ENCODE measurements at places on chromosomes 4 and X. TPM values are rescaled to one million over a fixed set of nuclear protein-coding genes. Genes with fewer than 3 reads are reported as not detected.

PNMA3 gene
- total RNA-seq: 1.8 TPM

PRSS12 gene
- total RNA-seq: not detected

BST1 gene
- 2.7 TPM for total RNA-seq

ZNF185 gene
- total RNA-seq: 1.6 TPM

METAP1 gene
- 50.8 TPM for total RNA-seq

TRIM75 gene
- total RNA-seq: not detected

WDR45 gene
- total RNA-seq: 80.4 TPM

IL3RA gene
- total RNA-seq: 6.9 TPM

UGT2B11 gene
- total RNA-seq: not detected

CLGN gene
- total RNA-seq: 47.0 TPM

PF4V1 gene
- total RNA-seq: not detected

CCSER1 gene
- total RNA-seq: 13.2 TPM

MAEA gene
- 49.5 TPM for total RNA-seq

MAGEA8 gene
- total RNA-seq: not detected

SLITRK4 gene
- total RNA-seq: 0.30 TPM

CENPE gene
- 0.85 TPM for total RNA-seq

MTNR1A gene
- total RNA-seq: not detected

TSPAN7 gene
- 14.8 TPM for total RNA-seq

SPANXB1 gene
- total RNA-seq: not detected

GPRASP3 gene
- 4.8 TPM for total RNA-seq

SYNPO2 gene
- 239 TPM for total RNA-seq

H2BW2 gene
- total RNA-seq: not detected

SHISA3 gene
- total RNA-seq: 8.1 TPM

LDOC1 gene
- total RNA-seq: 2.9 TPM

ATP7A gene
- total RNA-seq: 4.5 TPM

ITM2A gene
- 64.4 TPM for total RNA-seq

TMSB15A gene
- not detected for total RNA-seq

CXCL10 gene
- total RNA-seq: not detected

POF1B gene
- 4.7 TPM for total RNA-seq

NLGN3 gene
- total RNA-seq: 0.41 TPM

SRPX2 gene
- 7.5 TPM for total RNA-seq

DCAF12L2 gene
- total RNA-seq: 0.11 TPM

REPS2 gene
- 7.6 TPM for total RNA-seq

GASK1B gene
- 61.9 TPM for total RNA-seq

MGAT4D gene
- total RNA-seq: not detected

GABRB1 gene
- total RNA-seq: 4.0 TPM

TMSB15C gene
- total RNA-seq: 0.27 TPM

NAT8L gene
- total RNA-seq: 0.52 TPM

HCCS gene
- total RNA-seq: 60.9 TPM

DAPP1 gene
- 0.74 TPM for total RNA-seq

MCF2 gene
- 0.52 TPM for total RNA-seq

HS6ST2 gene
- 0.19 TPM for total RNA-seq

GRIPAP1 gene
- 20.7 TPM for total RNA-seq

MOSPD2 gene
- total RNA-seq: 6.2 TPM

NWD2 gene
- not detected for total RNA-seq

ZNF81 gene
- 5.8 TPM for total RNA-seq

CSN1S1 gene
- total RNA-seq: not detected

DDX60 gene
- total RNA-seq: 5.3 TPM

P2RY10 gene
- not detected for total RNA-seq

TRIML2 gene
- not detected for total RNA-seq

SUPT20HL2 gene
- total RNA-seq: not detected

CTAG2 gene
- total RNA-seq: not detected

SOWAHD gene
- total RNA-seq: 0.33 TPM

Data from left ventricle myocardium inferior (tissue), 1 donor.